ENCODE measurements at places on chromosomes 7 and 10. TPM values are rescaled to one million over a fixed set of nuclear protein-coding genes. Genes with fewer than 3 reads are reported as not detected.

DNA sequence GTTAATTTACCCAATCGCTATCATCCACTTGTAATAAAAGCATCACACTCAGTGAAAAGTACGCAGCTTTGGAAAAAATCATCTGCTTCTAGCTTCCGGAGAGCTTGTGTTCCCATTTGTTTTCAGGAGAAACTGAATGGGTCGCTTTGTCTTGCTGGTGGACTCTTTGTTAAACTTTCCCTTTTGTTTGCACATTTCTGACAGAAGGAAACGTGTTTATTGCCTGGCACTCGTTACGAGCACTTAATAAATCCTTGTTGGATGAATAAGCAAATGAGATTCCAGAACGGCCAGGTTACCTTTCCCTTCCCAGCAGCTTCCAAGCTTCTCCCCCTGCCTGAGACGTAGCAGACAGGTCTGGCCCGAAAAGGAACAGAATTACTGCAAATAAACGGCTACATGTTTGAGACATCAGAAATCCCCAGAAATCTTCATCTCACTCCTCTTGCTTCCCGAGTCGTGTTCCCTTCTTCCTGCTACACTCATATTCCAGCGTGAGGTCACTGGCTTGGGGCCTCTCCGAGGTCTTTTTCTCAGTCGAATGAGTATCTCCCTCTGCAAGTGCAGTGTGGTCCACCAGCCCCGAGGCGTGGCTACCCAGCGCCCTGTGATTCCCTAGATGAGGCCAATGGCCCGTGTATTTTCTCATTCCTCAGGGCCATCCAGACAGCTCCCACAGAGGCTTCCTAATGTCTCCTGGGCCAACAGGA is 167.2 kb downstream of the FRMD4A start:
- DNase-seq: peak; percentile 1

ARMS2 gene
- total RNA-seq: not detected

DNA sequence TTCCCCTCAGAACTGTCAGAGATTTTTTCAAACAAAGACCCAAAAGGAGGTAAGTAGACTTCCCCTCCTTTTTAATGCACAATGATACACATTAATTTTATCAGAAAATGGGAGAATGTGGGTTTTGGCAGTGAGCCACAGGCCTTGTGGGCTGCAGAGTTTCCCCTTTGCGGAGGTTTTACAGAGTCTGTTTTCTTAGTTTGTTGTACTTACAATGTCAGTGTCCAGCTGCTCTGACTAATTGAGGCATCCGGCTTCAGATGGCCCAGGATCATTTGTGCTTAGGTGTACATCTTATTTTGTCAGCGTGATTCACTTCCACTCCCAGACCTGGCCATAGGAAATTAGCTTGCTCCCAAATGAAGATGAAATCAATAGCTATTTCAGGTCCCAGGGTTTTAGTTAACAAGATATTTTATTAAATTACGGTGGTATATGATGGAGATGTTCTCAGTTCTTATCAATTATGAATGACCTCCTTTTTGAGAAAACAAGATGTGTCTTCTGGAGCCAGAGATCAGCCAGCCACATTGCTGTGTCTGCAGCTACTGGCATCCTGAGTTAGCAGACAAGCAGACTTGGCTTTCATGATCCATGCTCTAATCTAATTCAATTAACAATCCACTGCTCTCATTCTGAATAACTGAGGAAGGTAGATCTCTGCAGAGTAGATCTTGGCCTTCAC is 1086.6 kb upstream of the SORCS1 start:
- peak; percentile 74 for DNase-seq

NRF1 gene
- total RNA-seq: 13.6 TPM

- no peak for DNase-seq
Measured at GRCh38 chr10:35289198-35289597, 47.1 kb upstream of the CCNY start.

Measured in PC-3 (cell line).